ENCODE measurements at places on chromosomes 4 and X.

GRCh38 chr4:30953799-30954198, 233.6 kb downstream of the PCDH7 start:
- DNase-seq, result no peak

GRCh38 chrX:103614999-103615398, 7.2 kb downstream of the TCEAL3 start:
- no peak for DNase-seq

DNA sequence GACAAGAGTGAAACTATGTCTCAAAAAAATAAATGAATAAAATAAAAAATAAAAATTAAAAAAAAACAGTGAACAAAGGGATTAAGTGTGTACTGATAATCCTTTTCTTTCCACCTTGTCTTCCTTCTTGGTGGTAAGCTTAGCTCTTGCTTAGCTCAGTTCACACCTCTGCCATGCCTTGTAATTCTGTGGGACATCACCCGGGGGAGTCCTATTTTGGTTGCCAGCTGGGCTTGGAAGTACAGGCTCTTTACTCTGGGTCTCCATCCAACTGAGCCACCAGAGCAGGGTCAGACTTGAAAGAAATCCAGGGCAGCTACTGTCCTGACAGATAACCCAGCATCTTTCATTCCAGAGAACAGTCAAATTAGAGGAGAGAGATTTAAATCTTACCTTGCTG, 204.2 kb upstream of the TEX13A start:
- DNase-seq, result no peak

- no peak for DNase-seq
Observed at GRCh38 chr4:145928748-145929147, 9.9 kb downstream of the ZNF827 start.

DNA sequence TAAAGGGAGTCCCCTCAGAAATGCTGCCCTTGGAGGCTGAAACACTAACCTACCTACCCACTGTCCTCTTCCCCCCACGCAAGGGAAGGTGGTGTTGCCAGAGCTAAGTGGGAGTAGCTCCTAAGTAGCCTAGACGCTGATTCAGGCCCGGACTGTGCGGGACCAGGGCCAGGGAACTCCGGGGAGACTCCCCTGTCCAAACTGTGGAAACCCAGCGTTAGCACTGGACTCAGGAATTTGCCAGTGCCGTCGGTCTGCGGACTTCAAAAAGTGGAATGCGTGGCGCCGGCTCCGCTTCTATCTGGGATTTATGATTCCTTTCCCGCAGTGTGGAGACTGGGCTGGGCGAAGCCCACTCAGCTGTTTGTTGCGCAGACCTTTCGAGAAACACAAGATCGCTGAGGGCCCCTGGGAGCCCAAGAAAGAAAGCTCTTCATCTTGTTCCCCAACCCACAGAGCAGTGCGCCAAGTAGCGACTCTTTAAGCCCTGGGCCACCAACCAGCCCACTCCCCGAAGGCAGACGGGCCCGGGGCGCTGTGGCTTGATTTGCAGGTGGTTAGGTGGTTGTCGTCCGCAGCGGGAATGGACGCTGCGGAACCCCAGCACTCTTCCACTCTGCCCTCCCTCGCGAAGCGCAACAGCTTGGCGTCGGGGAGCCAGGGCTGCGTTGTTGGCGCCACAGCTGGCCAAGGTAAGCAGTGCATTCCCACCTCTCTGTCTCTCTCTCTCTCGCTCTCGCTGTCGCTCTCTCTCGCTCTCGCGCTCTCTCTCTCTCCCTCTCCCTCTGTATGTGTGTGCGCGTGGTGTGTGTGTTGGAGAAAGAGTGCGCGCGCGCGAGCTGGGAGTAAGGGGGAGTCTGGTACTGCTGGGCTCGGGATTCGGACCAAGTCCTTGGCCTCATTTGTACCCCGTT, 2.0 kb downstream of the TMEM255A start:
- DNase-seq, result no peak

DNA sequence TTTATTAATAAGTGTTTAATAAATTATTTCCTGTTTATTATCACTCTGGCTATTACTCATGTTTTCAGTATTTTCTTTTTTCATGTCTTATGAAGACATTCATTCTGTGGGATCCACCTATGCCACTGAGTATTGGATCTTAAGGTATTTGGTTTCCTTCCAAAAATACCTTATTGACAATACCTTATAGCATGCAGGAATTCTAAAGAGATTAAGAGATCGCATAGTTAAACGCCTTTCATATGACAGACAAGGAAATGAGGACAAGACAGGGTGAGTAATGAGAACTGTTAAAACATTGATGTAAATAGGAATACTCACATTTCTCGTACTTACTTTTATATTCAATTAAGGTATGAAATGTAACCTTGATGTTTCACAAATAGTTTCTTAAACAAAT, 38.2 kb upstream of the TMPRSS11B start:
- DNase-seq, result no peak

- DNase-seq, result no peak
Observed at GRCh38 chr4:83964996-83965541, 429.2 kb downstream of the GPAT3 start.

DNA sequence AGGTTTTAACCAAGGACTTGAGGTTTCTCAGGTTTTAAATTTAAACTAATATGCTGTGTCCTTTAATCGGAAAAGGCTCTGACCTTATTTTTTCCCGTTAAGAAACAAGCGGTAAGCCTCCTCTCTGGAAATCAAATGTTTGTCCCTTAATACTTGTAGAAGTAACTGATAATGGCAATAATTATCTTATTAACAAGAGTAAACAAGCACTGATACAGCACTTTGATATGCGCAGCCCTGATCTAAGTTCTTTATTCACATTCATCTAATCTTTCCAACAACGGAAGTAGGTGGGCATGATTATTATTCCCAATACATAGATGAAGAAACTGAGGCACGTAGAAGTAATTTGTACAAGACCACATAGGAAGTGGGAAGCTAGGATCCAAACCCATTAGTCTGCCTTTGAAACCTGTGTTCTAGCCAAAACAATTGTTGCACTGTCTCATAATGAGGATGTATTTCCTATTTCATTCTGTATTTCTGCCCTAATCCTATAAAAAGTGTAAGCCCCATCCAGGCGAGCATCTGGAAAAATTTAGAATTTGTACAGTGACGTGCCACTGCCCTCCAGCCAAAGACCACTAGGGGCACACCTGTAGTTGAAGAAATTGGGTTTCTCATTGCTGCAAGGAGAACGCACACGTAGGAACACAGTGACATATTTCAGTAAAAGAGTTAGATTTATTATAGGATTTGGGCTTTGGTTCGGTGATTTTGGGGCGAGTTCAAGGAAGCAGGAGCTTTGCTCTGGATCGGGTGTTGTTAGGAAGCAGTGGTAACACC, 606 bp downstream of the CXorf58 start:
- no peak for DNase-seq

DNA sequence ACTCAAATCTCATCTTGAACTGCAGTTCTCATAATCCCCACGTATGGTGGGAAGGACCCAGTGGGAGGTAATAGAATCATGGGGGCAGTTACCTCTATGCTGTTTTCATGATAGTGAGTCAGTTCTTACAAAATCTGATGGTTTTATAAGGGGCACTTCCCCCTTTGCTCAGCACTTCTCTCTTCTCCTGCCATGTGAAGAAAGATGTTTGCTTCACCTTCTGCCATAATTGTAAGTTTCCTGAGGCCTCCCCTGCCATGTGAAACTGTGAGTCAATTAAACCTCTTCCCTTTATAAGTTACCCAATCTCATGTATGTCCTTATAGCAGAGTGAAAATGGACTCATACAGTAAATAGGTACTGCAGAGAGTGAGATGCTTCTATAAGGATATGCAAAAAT, 1050.6 kb upstream of the GRIA3 start:
- no peak for DNase-seq

DNA sequence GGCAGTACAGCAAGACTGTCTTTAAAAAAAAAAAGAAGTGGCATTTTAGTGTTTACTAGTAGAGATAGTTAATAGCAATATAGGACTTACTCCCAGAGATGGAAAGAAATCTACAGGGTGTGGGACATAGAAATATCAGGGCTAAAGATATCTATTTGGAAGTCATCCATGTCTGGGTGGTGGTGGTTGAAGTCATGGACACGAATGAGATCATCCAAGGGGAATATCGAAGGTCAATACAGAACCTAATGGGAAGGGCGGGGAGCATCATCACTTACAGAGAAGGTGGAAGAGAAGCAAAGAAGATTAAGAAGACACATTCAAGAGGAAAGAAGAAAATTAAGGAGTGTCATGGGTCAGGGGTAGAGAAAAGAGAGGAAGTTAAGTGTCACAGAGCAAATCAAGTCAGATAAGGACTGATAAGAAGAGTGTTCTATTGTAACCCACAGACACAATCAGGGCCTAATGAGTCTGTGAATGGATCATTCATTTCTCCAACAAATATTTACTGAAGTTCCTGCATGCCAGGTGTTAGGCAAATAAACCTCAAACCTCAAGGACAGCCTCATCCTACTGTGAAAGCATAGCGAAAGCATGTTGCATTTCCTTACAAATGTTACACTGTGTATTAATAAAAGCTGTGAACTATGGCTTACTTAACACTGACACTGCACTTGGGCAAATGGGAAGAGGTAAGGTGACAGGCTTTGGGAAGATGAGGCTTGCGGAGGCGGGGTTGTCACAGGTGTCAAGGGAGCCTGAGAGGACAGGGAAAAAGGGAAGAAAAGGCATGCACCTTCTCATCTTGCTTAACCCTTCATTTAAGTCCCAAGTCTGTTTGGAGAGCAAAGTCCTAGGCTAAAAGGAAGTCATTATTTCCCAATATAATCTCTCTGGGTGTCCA, 65.3 kb downstream of the ELOVL6 start:
- no peak for DNase-seq

DNA sequence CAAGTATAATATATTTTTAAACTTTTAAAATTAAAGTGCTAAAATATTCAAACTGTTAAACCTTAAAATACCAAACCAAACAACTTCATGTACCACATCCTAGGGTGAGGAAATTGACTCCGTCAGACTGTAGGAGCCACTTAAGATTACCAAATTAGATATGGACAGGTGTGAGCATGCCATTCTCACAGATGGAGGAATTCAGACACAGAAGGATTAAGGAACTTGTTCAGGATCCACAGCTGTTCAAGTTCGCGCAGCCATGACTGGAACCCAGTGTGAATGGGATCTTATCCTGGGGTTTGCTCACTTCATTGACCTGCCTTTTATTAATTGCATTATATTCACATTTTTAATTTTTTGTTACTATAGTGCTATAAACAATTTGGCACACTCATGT, 224.9 kb upstream of the PCDH7 start:
- DNase-seq, result no peak

DNA sequence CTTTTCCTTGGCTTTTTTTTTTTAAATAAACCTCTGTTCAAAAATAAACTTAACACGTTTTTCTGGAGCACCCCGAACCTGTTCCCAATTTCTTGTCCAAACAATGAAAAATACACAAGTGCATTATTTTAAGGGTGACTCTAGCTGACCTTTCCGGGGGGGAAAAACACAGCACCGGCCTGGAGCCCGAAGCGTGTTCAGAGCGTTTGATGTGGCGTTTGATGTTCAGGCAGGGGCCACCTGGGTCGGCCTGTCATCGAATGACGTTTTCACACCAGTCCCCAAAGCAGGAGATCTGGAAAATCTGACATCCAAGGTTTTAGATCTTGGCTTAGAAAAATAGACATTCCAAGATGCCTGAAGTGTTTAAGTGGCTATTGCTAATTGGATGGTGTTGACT, 282.1 kb downstream of the SHOX start:
- no peak for DNase-seq

DNA sequence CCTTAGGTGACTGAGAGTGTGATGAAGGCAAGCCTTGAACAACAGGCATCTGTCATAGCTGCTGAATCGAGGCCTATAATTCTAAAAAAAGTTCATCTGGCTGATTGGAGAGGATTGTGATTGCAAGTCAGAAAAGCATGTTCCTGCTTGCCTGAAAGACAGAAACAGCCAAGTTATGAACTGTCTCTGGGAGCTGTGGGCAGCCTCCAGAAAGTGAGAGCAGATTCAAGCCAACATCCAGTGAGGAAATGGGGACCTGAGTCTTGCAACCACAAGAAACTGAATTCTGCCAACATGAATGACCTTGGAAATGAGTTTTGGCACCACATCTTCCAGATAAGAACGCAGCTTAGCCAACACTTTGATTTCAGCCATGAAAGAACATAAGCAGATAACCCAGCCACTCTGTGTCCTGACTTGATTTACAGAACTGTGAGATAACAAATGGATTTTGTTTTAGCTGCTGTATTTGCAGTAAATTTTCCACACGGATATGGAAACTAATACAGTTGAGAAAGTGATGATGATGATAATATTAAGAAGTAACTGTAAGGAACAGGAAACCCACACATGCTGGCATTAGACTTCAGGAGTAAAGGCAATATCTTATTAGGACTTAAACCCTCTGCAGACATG, 240.3 kb upstream of the NDST3 start:
- DNase-seq, result no peak

DNA sequence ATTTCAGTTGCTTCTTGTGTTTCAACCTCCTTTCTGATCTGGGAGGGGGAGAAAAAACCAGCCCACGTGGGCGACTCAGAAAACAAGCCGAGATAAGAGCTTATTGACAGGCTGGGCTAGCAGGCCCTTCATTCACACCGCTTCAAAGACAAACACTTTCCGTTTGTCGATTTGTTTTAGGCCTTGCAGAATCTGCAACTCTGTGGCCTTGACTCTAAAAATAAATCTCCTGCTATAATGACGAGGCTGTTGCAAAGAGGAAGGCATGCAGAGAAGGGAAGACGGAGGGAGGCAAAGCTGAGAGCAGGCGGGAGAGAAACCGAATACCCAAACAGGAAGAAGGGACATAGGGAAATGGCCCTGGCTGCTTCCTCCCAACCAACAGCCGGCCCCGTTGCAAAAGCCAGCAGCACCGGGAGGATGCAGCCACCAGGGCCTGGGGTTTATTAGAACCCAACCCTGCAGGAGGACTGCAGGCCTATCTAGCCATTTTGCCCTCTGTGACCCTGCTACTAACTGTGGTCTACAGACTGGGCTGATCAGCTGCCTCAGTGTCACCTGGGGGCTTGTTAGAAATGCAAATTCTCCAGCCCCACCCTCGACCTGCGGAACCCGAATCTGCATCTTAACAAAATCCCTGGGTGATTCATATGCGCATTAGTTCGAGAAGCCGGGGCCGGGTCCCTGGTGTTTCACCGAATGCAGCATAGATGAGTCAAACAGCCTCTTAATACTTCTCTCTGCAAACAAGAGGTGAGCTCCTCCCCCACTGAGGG, 325.5 kb downstream of the BCOR start:
- DNase-seq, result no peak

GRCh38 chrX:46444011-46444410, 101.2 kb downstream of the ZNF674 start:
- no peak for DNase-seq

- DNase-seq, result no peak
Observed at GRCh38 chr4:45467157-45467556, 656.7 kb downstream of the GABRG1 start.

- DNase-seq, result no peak
Observed at GRCh38 chr4:83124111-83124780, 9.7 kb upstream of the PLAC8 start.

GRCh38 chrX:134684956-134685355, 26.7 kb upstream of the PLAC1 start:
- DNase-seq, result no peak

All from vagina (tissue), 2 donors.